ENCODE measurements at places on chromosomes 6 and 20. TPM values are rescaled to one million over a fixed set of nuclear protein-coding genes. Genes with fewer than 3 reads are reported as not detected.

The GRIK2 gene
- 2.7 TPM for total RNA-seq

The DDX43 gene
- 0.68 TPM for total RNA-seq

The GPSM3 gene
- total RNA-seq, result 6.3 TPM

DNA sequence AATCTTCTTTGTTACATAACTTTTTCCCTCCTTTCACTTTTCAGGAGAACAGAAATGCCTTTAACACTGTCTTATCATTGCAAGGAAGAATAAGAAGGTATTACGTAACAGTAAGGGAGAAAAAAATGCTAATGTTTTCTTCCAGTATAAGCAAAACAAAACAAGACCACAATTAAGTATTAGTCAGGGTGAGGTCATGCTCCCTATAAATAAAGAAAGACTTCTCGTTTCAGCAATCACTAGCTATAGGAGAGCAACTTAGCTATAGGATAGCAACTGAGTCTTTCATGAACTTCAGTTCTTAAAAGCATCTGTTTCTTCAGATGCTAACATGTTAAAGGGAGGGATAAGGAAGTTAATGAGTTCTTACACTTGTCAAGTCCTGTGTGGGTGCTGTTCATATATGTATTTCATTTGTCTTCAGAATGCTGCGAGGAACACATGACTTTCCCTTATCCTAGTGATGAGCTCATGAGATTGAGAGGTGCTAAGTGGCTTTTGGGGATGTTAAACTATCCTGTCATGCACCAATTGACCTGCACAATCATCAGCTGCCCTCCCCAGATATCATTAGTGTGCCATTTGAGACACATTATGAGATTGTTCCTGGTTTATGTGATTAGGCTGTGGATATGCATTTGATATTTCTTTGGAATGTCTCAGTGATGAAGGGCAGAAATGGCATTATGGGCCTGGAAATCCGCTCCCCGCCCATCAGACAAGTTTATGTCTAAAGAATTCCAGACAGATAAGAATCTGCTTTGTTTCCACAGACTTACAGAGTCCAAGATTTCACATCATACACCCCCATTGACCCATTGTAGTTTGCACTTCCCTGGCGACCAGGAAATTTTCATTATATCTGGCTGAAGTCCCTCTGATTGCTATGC lies 37.5 kb downstream of the LAMA4 start:
- DNase-seq, result no peak

DNA sequence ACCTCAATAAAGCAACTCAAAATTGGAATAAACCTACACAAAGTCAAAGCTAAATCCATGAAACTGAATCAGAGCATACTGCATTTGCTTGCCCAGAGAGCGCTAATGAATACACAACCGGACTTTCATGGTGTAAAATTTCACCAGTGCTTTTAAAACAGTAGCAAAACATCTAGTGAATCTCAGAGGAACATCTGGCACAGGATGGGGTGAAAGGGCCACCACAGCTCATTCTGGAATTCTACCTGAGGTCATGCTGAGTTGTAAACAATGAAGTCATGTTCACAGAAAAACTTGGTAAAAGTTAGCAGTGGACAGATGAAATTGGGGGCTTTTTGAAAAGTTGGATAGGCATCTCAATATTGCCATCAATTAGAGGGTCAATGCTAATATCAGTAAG lies 125.6 kb upstream of the STXBP5 start:
- no peak for DNase-seq

- no peak for DNase-seq
Measured at GRCh38 chr6:1868561-1869261, 259.0 kb downstream of the FOXC1 start.

- no peak for DNase-seq
Measured at GRCh38 chr6:144497650-144498049, 212.5 kb downstream of the UTRN start.

DNA sequence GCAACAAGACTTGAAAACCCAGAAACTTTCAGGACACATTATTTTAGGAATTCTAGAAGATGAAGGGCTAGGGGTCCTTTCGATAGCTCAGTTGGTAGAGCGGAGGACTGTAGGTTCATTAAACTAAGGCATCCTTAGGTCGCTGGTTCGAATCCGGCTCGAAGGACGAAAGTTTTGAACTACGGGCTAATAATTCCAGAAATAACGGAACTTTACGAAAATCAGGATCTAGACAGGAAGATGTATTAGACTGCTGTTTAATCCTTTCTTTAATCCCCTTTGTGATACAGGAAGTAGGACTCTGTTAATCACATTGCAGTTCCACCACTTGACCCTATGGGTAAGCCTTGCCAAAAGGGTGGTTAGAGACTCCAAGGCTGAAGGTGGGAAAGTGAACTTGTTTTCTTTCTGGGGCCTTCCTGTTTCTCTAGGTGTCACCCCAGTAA lies 21.2 kb upstream of the ABT1 start:
- no peak for DNase-seq

DNA sequence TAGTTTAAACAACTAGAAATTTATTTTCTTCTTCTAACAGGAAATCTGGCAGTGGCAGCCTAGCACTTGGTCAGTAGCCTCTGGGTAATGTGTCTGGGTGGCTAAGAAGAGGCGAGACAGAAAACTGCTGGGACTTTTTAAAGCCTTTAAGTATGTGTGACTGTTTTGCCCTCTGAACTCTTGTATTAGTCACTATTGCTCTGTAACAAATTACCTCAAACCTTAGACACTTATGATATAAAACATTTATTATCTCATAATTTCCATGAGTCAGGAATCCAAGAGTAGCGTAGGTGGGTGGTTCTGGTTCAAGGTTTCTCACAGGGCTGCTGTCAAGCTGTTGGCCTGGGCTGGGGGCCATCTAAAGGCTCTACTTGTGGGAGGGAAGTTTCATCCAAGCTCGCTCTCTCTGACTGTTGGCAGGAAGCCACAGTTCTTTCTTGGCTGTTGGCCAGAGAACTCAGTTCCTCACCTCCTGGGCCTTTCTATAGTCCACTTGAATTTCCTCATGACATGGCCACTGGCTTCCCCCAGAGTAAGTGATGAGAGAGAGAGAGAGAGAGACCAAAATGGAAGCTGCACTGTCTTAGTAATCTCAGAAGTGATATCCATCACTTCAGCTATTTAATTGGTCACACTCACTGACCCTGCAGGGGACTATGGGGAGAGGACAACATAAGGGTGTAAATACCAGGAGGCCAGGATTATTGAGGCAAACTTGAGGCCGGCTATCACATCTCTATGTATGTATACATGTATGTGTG lies 17.4 kb upstream of the TBC1D22B start:
- peak; percentile 93 for DNase-seq

DNA sequence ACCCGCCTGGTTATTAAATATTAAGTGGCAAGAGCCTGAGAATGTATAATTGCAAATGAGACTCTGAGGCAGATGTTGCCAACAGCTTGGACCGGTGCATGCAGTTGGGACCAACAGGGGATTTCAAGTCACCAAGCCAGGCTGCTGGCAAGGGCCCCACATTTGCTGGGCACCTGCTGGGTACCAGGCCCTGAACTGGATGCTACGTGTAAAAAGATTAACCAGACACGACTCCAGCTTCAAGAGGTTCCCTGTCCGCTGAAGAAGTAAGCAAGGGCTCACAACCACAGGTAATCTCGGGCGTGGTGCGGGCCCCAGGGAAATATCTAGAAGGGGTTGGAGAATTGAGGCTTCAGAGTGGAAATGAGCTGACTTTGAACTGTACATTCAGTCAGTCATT lies 13.2 kb upstream of the SIRPA start:
- no peak for DNase-seq

DNA sequence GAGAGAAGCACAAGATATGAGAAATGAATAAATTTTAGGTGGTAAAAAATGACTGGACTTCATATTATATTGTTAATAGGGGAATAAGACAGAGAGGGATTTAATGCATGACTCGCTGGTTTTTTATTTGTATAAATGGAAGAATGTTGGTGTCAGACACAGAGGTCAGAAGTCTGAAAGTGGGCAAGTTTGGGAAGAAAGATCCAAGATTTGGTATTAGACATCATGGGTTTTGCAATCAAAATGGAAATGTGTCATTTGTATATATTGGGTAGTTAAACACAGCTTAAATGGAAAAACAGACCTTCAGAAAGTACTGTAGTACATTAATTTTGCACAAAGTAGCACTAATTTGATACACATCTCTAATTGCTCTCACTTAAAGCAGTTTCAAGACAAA lies 96.2 kb downstream of the EYA4 start:
- no peak for DNase-seq

DNA sequence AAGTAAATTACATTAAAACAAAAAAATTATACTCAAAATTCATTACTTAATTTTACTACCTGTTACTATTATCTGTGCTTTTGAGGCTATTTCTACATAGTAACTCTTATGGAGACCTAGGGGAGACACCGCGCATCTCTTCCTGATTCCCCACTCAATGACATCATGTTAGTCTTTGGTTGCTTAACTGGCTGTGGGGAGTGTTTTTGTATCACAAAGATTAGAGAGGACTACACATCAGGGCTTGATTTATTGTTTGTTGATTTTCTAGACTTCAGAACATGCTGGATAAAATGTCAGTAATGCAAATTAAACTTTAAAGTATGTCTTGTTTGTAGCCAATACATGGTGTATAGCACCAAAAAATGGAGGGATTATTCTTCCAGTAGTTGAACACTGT lies 26.0 kb downstream of the SLC2A10 start:
- DNase-seq, result no peak

DNA sequence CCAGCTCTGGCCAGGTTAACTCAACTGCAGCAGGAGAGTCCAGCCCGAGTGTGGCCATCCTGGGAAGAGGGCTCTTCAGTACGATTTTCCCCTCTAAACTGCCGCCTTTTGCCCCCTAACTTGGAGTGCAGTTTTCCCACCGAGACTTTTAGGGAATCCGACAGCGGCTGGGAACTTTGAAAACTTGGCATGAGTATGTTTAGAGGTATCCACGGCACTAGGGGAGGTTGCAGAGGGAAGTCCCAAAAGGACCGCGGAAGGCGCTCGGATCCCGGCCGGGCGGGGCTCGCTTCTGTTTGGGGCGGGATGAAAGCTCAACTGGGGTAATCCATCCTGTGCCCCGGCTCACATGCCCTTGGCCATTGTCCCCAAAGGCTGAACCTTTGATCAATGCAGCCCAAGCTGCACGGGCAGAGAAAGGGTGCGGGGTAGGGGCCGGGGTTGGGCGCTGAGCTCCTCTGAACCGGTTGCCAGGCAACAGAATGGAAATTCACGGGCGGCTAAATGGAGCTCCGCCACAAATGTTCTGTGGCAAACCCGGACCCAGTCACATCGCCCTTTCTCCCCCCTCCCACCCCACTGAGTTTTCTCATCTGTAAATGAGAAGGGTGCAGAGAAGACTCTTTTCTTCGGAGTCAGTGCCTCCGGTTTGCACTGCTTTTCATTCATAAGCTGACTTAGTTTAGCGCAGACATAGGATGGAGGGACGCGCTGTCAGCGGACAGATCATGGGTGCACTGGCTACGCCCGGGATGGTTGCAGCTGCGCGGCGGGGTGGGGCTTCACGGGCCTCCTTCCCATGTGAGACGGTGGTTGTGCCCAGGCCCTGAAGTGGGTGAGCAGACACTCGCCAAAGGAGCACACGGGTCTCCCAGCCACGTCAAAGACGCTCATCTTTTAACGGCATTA lies 2.3 kb downstream of the BMP6 start:
- DNase-seq, result no peak

DNA sequence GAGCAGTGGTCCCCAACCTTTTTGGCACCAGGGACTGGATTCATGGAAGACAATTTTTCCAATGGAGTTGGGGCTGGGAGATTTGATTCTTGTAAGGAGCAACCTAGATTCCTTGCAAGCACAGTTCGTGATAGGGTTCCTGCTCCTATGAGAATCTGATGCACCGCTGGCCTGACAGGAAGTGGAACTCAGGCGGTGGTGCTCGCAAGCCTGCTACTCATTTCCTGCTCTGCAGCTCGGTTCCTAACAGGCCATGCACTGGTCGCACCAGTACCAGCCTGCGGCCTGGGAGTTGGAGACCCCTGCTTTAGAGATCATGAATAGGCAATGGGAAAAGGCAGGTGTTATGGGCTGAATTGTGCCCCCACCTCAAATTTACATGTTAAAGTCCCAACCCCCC lies 131.2 kb downstream of the PFDN4 start:
- no peak for DNase-seq

GRCh38 chr20:40787941-40788340 lies 98.9 kb upstream of the MAFB start:
- no peak for DNase-seq

DNA sequence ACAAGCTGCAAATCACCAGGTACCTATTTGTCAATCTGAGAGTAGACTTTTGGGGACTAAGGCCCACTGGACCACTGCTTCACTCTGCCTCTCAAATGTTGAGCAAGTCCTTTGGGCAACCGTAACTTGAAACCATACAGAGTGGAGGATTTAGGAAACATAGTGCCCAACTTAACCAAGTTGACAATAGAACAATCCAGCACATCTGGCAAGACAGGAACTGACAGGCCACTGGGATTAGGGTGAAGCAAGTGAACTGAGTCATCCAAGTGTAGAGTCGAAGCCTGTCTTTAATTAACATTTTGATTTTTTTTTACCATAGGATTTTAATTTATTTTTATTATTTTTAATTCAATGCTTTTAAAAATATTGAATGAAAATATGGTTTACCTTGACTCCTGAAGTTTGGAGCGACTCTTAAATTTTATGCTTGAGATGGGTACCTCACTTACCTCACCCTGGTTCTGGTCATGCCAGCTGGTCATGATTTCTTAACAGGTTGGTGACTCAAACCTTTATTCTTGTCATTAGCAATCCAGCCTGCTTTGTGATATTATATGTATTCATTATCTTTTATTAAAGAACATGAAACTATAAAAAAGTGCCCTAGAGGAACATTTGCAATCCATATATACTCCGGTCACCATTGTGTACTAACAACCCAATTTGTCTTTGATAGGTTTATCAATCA lies 312.1 kb upstream of the DEFB112 start:
- no peak for DNase-seq

DNA sequence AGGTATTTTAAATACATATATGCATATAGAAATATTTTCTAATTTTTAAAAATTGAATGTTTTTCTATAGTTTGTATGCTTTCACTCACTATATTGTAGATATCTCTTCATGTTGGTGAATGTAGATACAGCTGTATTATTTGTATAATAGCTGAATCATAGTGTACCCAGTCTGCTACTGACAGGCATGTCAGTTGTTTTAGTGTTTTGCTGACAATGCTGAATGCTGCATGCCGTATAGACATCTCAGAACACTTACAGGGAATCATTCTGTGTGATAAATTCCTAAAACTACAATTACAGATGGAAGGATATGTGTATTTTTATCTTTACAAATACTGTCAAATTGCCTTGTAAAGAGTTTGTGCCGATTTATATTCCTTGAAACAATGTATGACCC lies 175.4 kb downstream of the SIM1 start:
- DNase-seq, result no peak

DNA sequence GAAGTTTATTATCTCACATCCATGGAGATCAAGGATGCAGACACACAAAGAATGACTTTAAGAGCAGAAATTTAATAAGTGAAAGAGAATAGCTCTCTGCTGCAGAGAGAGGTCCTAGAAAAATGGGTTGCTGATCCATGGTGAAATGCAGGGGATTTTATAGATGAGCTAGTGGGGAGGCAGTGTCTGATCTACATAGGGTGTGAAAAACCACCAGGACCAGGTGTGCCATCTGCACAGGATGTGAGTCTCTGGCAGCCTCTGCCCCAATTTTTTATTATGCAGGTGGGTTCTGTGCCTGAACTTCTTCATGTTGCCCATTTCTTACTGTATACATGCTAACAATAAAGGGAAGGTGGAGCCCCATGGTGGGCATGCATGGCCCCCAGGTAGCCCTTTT lies 19.9 kb upstream of the NANP start:
- no peak for DNase-seq

GRCh38 chr6:4901386-4902061 lies 102.3 kb downstream of the RPP40 start:
- DNase-seq, result no peak
